ENCODE measurements at places on chromosomes 6 and 20.

- DNase-seq, result no peak
Measured at GRCh38 chr20:40470445-40471260, 218.4 kb downstream of the MAFB start.

GRCh38 chr6:34964564-34964963 is 75.5 kb downstream of the ANKS1A start:
- DNase-seq, result no peak

DNA sequence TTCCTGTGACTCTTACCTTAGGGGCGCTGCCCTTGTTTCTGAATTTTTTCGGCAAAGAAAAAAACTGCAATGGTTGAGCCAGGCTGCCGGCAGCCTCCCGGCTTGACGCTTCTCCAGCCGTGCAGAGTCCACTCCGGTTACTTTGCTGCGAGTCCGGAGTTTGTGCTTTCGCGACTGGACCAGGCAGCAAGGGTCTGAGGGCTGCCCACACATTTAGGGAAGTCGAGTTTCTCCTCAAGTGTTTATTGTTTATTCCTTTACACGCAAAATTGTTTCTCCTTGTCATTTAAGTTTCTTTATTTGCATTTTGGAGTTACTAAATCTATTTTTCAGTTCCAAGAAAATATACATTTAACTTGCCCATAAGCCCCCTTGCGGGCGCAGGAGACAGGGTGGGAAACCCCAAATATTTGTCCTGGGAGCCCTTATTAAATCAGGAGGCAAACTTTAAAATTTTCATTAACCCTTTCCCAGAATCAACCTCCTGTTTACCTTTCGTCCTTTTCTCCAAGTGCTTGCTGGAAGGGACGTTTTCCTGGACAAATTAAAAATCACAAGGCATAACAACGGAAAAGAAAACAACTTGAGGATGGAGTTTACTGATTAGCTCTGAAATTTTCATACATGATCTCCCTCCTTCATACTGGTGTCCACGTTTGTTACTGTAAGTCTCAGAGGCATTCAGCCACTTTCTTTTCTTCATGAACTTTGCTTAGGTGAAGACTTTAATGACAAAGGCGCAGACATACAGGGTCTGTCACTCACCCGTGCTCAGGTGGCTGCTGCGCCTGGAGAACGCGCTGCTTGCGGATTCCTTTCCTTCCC is 1.7 kb upstream of the PDE10A start:
- DNase-seq, result no peak

DNA sequence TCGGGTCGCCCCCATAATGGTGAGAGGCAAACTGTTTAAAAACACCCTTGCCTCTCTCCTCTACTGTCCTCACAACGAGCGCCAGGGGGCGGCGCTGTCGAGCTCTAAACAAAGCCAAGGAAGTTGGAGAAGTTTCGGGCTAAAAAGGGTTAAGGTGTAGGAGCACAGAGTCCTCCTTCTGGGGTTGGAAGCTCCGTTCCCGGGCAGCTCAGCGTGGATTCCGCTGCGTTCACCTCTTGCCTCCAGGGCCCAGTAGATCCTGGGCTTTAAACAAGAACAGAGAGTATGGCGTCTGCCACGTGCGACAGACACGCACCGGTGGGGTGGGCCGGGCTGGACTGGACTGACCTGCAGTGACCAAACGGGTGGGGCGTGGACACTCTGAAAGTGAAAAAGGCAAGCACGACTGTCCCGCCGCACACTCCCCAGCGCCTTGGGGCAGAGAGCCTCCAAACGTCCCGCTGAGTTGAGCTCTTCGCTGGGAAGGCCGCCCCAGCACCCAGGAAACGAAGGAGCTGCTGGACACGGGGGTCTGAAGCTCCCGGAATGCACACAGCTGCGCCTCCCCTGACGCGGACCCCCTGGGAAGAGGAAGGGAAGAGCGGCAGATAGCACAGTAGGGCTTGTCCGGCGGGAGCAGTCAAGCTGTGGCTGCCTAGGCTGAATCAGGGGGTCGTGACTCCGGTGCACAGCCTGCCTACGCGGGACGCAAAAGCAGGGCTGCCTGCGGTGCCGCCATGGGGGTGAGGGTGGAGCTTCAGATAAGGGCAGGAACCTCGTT is 1.6 kb upstream of the THBD start:
- no peak for DNase-seq

DNA sequence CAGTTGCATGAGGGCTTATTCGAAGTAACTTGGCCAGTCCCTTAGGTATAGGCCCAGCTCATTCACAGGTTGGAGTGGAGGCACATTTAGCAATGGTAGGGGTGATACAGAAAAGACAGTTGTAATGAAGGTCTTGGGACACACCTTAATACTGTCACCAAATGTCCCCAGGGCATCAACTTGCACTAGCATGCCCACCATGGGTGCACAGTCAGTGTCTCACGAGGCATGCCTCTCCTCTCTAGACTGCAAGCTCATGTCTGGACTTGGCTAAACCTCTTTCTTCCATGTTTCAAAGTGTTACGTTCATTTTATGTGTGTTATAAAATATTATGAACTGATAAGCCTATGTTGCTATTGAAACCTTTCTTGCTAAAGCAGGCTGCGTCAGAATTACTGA is 124.0 kb upstream of the ECI2 start:
- no peak for DNase-seq

GRCh38 chr6:89555806-89556205 is 82.7 kb downstream of the LYRM2 start:
- DNase-seq, result no peak

DNA sequence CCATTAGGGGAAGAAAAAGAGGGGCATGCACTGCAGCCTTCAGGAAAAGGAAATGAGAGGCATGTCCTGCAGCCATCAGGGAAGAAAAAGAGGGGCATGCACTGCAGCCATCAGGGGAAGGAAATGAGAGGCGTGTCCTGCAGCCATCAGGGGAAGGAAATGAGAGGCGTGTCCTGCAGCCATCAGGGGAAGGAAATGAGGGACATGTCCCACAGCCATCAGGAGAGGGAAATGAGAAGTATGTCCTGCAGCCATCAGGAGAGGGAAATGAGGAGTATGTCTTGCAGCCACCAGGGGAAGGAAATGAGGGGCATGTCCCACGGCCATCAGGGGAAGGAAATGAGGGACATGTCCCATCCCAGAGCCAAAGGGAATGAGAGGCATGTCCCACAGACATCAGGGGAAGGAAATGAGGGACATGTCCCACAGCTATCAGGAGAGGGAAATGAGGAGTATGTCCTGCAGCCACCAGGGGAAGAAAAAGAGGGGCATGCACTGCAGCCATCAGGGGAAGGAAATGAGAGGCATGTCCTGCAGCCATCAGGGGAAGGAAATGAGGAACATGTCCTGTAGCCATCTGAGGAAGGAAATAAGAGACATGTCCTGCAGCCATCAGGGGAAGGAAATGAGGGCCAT is 52.0 kb downstream of the PSMB1 start:
- no peak for DNase-seq

DNA sequence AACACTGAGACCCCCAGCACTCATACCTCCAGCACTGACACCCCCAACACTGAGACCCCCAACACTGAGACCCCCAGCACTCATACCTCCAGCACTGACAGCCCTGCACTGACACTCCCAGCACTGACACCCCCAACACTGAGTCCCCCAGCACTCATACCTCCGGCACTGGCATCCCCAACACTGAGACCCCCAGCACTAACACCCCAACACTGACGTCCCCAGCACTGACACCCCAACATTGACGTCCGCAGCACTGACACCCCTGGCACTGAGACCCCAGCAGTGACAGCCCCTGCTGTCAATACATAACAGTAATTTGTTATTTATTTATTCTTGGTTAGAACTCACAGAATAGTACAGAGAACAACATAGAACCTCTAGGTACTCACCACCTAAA is 58.0 kb downstream of the ERMARD start:
- no peak for DNase-seq

- no peak for DNase-seq
Measured at GRCh38 chr20:24891546-24892393, 57.3 kb upstream of the CST7 start.

DNA sequence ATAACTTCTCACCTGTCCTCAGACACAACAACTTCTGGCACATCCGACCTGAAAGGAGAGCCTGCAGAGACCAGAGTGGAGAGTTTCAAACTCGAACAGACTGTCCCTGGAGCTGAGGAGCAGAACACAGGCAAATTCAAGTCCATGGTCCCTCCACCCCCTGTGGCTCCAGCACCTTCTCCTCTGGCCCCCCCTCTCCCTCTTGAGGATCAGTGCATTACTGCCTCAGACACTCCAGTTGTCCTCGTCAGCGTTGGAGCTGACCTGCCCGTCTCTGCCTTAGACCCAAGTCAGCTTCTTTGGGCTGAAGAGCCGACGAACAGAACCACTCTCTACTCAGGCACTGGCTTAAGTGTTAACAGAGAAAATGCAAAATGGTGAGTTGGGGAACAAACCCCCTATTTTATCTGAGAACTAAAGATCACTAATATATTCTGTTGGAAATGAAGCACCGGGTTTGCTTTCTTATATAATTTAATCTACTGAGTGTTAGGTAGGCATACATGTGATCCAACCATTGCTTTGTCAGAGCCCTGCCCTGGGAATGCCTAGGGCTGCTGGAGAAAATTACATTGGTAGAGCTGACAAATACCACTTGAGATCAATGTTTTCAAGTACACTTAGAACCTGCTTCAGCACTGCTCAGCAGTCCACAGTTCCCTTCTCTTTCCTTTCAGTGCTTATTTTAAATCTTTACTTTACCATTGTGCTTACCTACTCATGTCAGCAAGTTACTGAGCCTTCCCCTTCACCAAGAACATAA is 77.5 kb upstream of the LTV1 start:
- DNase-seq, result no peak

GRCh38 chr6:119241111-119241465 is 108.5 kb downstream of the MAN1A1 start:
- DNase-seq, result no peak

- DNase-seq, result no peak
Measured at GRCh38 chr6:34292954-34293353, 44.1 kb upstream of the SMIM29 start.

GRCh38 chr6:34043359-34043758 is 102.5 kb downstream of the GRM4 start:
- no peak for DNase-seq

GRCh38 chr20:3679749-3680700 is 1.8 kb downstream of the ADAM33 start:
- DNase-seq, result no peak

GRCh38 chr6:46993846-46994245 is 48.3 kb downstream of the ADGRF1 start:
- DNase-seq, result no peak

DNA sequence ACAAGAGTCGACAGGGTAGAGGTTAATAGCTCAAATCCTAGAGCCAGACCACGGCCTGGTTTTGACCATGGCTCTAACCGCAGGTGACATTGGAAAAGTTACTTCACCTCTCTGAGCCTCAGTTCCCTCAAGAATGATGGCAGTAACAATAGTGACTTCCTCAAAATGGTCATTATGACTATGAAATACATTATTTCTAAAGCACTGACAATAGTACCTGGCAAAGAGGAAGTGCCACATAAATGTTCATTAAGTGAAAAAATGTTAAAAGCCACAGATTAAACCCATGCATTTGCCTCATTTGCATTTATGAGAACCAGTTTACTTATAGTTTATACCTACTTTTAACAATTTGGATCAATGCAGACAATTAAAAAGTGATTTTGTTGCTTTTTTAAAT is 12.3 kb downstream of the BTBD3 start:
- DNase-seq, result no peak

- no peak for DNase-seq
Measured at GRCh38 chr6:110720066-110720465, 95.2 kb downstream of the CDK19 start.

- no peak for DNase-seq
Measured at GRCh38 chr6:141110481-141110880, 1022.2 kb upstream of the GJE1 start.

DNA sequence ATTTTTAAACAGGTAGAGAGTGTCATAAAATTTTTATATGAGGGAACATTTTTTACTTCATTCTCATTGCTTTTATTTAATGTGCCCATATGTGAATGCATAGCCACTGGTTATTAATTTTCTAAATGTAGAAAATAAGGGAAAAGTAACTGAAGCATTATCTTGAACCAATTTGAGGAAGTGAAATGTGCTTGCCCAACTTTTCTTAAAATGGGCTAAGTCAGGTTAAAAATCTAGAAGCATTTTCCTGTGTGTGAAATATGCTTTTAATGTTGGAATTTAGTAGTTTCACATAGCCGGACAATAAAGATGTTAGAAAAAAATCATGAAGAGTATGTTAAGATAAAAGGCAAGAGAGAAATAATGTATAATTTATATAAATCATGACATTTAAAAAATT is 3.8 kb downstream of the SEC23B start:
- DNase-seq, result no peak

DNA sequence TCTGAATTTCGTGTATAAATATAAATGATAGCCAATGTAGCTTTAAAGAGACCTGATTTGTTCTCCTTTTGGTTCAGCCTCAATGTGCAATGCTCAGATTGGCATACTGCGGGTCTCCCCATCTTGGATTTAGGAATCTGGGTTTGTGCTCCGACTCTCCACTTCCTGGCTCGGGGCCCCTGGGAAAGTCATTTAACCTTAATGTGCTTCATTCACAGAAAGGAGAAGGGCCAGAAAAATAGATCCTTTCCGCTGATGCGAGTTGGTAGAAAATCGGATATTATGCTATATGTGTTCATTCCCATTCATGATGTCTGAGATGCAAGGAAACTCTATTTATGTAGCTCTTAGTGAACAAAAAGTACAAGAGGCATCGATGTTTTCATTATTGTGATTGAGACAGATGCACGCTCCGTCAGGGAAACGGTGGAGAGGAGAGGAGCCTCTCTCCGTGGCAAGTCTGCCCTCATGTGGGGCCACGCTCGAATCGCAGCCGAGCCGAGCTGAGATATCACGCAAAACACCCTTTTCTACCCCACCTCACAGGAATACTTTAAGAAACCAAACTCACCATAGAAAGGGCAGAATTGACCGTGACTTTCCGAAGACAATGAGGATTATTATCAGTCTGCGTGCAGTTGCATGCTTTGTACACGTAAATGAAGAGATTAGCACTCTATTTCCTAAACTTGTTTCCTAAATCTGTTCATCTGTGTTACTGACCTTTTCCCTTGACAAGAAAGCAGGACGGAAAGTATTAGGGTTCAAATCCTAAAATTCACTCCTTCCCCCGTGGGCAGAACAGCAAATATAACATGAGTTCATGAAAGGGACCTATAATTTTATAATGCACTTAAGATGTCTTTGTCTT is 136.6 kb downstream of the COL9A1 start:
- no peak for DNase-seq

GRCh38 chr6:135372758-135373157 is 124.8 kb downstream of the AHI1 start:
- DNase-seq, result no peak

- DNase-seq, result no peak
Measured at GRCh38 chr6:34955442-34955841, 66.4 kb downstream of the ANKS1A start.

DNA sequence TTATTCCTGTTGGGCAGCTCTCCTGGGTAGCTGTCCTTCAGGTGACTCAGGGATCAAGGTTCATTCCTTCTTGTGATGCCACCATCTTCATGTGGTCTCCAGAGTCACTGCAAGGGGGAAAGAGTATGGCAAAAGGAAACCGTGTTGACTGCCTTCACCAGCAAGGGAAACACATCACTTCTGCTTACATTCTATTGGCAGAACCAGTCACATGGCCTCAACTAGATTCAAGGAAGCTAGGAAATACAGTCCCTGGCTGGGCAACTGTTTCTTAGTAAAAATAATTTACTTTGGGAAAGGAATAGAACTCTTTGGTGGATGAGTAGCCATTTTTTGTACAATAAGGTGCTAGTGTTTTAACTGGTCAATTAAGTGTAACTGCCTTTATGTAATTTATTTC is 5.3 kb downstream of the ANKRD6 start:
- no peak for DNase-seq

Data from activated T-helper 1 cell treated with anti-CD3 and anti-CD28 coated beads, Interleukin-2, amount 50 U/mL, for 16 hours (primary cell).